ENCODE measurements at places on chromosomes 2 and 18.
A peak's percentile ranks its signal among the peaks of the same experiment; 100 is the strongest.

DNA sequence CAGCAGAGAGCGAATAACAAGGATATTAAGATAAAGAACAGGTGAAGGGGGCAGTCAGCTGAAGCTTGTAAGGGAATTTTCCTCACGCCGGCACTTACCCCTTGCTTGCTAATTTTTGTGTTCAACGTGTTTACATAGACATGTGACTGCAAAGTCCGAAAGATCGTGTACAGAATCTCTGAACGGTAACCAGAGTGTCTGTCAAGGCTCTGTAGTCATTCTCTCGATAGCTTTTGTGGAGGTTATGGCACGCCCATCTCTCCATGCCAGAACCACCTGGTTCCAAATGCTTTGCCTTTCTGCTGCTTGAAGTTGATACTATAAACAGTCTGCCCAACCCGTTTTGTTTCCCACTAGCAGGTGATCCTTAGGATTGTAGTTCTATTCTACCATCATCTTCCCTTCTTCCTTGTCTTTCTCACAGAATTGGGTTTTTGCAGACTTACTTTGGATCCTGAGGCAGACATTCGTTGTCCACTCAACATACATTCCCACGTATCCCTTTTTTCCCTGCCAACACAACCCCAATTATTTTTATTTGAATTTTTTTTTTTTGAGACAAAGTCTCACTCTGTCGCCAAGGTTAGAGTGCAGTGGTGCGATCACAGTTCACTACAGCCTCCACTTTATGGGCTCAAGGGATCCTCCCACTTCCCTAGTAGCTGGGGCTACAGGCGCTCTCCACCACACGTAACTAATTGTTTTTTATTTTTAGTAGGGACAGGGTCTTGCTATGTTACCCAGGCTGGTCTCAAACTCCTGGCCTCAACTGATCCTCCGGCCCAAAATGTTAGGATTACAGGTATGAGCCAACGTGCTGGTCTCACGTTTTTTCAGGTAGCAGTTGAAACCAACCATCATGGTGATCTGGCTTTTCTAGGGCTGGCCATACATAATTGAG is 1.3 kb upstream of the USP34 start:
- DNase-seq, result peak; percentile 15

- no peak for DNase-seq
Measured at GRCh38 chr2:166610180-166610912, 116.3 kb upstream of the SCN7A start.

GRCh38 chr2:81647715-81648230 is 1343.2 kb upstream of the LRRTM1 start:
- no peak for DNase-seq

- no peak for DNase-seq
Measured at GRCh38 chr2:134261398-134262131, 7.7 kb downstream of the MGAT5 start.

GRCh38 chr2:161243905-161244304 is 64.3 kb upstream of the PSMD14 start:
- DNase-seq, result no peak

DNA sequence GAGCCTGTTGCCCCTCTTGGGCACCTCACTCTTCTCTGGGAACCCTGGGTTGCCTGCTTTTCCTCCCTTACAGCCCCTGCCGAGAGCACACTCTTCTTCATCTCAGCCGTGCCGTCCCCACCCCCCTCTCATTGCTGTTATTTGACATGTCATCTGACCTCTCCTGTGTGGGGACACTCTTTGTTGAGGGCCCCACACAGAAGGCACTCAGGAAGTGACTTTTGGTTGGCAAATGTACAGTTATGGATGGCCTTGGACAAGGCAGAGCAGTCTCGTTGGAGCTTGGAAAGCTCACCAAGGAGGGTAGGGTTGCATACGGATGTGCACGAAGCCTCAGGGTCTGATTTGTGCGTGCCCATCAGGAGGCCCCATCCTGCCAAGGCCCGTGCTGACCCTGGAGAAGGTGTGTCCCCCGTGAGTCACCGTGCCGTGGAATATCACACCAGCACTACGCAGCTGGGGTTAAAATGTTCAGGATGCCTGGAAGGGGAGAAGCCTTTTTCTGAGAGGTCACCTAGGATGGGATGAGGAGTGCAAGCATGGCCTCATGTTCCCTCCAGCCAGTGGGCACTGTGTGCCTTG is 93.9 kb downstream of the CTIF start:
- DNase-seq, result no peak

DNA sequence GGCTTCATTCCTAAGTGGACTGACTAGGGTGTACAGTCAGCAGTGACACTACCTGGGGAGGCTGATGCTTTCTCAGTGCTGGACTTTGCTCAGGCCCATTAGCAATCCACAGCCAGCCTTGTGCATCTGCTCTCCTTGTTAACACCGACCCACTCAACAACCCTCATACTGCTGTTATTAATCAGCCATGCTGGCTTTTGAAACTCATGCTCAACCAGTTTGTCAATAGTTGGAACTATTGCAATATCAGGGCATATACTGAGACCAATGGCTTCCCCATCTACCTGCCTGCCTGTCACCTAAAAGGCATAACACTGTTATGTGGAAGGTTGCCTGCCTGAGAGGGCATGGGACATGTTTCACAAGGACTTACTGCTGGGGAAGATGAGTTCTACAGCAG is 39.4 kb downstream of the GAD1 start:
- DNase-seq, result no peak

DNA sequence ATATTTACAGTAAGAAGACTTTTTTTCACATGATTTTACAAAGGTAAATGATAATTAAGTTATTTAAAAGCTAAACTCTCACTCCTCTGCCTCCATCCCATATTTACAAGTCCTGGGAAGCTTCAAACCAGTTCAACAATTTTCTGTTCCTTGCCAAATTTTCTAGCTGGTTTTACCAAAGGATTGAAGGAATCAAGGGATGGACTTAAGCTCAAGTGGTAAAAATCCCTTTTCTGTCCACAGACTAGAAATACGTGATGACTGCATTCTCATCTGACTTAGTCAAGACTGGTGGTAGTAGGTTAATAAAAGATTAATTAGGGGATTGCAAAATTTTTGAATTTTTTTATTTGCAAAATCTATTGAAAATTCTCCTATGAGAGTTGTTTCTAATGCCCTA is 297.3 kb downstream of the MTX2 start:
- DNase-seq, result no peak

DNA sequence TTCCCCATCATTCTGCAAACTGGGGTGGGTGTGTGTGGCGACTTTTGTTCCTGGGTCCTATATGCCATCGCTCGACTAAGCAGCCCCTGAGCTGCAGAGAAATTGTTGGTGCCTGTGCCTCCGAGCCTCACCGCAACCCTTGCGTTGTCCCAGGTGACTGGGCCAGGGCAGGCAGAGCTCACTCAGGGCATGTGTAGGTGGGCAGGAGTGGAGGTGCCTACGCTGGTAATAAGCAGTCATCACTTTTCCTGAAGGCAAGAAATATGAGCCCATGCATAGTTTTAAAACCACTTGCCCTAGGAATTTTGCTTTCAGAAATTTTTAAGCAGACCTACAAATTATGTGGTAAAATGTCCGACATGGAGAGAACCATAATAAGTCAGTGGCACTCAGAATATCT is 197.8 kb downstream of the SMAD7 start:
- DNase-seq, result no peak

- no peak for DNase-seq
Measured at GRCh38 chr2:173612354-173612753, 257.7 kb downstream of the CDCA7 start.

- no peak for DNase-seq
Measured at GRCh38 chr2:98731894-98732349, 990 bp upstream of the MGAT4A start.

DNA sequence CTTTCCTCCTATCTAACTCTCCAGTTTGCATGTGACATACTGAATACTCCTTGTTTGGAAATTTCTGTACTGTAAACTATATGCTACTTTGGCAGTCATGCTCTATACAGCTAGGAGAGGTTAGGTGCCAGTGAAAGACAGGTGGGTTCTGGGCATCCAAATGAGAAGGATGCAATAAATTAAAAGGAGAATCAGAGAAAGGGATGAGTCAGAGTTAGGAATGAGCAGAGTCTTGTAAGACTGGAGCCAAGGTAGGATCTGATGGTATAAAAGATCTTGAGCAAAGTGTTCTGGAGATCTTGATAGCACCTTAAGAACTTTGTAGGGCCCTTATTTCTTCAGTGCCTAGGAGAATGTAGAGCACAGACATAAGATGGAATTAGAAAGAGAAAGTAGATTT is 58.7 kb upstream of the STAM2 start:
- DNase-seq, result no peak

- DNase-seq, result no peak
Measured at GRCh38 chr2:28608500-28609424, 112.9 kb downstream of the PLB1 start.

DNA sequence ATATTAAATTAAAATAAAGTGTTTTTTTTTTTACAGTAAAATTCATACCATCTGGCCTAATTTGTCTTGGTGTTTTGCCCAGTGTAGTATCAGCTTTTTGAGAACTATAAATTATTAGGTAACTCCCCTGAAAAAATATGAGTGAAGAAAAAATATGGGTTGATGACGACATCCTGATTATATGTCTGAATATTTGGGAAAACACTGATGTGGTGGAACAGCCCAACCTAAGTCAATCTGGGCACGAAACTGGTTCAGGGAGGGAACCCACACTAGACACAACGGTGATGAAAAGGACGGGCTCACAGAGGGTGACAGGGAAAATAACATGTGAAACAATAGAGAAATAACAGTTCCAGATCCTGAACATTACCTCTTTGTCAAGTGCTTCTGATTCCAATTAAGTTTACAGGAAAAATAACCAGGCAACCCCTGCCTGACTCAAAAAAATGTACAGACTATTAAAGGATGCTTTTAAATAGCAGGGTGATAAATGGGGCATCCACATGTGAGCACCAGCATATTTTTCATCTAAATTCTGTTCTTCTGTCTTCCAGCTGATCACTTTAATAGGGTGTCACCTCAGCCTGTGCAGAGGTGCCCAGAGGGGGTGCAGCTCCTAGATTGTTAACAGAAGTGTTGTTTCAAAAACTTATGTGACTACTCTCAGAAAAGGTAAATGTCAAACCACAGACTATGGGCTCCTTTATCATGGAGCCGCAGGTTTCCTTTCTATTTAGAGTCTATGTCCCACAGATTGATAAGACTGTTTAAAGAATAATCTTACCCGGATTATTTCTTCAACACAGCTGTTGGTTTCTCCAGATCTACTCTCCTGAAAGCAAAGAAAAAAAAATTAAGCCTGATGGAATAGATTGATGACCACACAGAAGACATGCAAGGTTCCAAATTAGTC is 305.4 kb downstream of the AFF3 start:
- DNase-seq, result no peak

- no peak for DNase-seq
Measured at GRCh38 chr2:126719833-126720351, 63.9 kb downstream of the GYPC start.

GRCh38 chr2:113768770-113769169 is 12.3 kb upstream of the SLC35F5 start:
- no peak for DNase-seq

DNA sequence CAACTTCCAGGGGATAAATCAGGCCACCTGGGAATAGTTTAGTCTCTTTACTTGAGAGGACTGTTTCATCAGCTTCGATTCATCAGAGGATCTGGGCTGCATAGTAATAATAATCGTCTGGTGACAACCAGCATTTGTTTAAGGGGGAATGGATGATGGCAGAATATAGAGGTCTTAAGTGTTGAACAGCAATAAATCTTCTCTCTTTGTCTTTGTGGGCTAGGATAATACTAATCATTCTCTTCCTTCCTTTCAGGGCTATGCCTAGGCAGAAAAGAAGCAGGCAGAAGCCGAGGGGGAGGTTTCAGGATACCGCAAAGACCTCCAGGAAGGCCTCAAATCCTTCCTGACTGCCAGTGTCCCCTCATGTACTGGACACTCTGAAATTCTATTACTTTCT is 150.4 kb upstream of the GAREM1 start:
- no peak for DNase-seq

Measured in activated CD4-positive, alpha-beta T cell treated with anti-CD3 and anti-CD28 coated beads, Interleukin-2, amount 50 U/mL, for 1 hour (primary cell).